ENCODE measurements at places on chromosomes 4 and X.

DNA sequence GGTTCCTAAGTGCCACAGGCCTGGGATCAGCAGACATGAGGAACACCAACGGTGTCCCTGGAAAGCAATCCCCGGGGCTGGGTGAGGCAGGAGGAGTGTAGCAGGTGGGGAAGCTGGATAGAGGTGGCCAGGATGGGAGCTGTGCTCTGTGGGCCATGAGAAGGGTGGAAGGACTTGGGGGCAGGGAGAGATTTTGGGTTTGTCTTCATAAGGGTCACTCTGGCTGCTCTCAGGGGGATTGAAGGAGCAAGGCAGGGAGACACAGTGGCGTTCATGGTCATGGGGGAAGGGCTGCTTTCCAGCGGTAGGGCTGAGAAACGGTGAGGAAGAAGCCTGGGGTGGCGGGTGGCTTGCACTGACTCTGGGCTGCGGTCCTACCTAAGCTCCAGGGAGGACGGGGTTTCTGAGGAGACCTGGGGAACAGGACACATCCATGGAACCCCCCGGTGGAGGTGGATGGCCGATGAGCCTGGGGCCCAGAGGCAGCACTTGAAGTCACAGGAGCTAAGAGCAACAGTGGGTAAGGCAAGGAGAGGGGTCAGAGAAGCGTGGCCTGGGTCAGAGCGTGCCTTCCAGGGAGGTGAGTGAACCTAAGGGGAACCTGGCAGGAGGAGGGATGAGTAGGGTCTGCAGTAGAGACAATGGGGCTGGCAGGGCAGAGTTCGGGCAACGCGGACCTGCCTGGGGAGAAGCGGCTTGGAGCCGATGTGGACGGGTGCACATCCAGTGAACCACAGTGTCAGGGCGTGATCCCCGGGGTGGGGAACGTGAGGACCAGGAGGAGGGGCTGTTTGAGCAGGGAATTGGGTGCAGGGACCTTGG lies 12.4 kb upstream of the CTBP1 start:
- DNase-seq: peak; percentile 88

DNA sequence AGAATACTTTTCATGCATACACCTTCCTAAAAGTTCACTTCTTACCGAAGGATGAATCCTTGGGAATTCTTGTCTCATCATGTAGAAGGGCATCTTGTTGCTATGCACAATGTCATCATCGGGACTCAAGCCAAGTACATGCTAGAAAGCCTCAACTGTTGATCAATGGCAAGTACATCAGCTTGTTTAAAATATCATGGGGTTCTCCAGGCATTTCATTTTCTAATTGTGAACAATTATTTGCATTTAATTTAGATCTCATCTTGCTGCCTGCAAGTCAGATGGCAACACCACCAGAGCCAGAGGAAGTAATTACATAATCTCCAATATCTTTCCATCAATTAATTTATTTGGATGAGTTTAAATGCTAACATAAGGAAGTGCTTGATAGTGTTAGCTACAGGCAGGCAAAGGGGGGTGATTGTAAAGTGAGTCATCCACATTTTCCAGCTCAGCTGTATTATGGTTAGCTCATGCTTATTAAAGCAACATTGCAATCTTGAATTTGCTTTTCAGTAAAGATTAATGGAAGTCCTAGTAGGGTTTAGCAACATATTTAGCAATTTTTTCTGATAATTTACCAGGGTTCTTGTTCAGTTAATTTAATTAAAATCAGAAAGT lies 356.5 kb downstream of the CBLL2 start:
- DNase-seq: no peak

DNA sequence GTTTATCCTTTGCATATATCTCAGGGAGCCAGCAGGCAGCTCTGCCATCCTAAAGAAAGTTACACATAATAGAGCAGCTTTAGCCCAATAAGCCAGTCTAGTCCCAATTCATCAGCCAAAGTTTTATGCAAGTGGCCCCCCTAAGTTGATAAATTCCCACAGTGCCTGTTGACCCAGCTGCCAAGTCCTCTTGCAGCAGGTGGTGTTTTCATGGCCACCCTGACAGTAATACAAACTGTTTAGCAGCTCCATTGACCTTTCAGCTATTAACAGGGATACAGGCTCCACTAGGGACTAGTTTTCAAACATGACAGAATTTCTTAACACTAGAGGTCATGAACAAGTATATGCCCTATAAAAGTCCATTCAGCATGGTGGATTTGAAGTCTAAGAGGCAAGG lies 77.5 kb downstream of the HHIP start:
- DNase-seq: no peak

GRCh38 chr4:165921546-165921945 lies 48.5 kb downstream of the TLL1 start:
- DNase-seq: no peak

GRCh38 chrX:1205681-1206611 lies 6.5 kb downstream of the CRLF2 start:
- DNase-seq: no peak

DNA sequence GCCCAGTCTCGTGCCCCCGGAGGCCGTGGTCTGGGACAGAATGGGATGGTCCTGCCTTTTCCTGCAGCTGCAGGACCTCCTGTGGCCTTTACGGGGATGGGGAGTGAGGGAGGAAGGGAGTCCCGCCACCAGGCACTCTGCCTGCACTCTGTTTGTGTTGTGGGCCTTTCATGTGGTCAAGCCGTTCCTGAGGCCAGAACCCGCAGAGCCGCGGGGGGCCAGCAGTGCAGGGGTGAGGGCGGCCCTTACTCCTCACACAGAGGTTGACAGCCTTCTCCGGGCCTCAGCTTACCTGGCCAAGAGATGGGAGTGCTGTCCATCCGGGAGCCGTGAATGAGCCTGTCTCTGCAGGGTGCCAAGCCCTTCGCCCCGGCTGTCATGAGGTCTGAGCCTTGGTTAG lies 230.7 kb downstream of the AFAP1 start:
- DNase-seq: no peak

DNA sequence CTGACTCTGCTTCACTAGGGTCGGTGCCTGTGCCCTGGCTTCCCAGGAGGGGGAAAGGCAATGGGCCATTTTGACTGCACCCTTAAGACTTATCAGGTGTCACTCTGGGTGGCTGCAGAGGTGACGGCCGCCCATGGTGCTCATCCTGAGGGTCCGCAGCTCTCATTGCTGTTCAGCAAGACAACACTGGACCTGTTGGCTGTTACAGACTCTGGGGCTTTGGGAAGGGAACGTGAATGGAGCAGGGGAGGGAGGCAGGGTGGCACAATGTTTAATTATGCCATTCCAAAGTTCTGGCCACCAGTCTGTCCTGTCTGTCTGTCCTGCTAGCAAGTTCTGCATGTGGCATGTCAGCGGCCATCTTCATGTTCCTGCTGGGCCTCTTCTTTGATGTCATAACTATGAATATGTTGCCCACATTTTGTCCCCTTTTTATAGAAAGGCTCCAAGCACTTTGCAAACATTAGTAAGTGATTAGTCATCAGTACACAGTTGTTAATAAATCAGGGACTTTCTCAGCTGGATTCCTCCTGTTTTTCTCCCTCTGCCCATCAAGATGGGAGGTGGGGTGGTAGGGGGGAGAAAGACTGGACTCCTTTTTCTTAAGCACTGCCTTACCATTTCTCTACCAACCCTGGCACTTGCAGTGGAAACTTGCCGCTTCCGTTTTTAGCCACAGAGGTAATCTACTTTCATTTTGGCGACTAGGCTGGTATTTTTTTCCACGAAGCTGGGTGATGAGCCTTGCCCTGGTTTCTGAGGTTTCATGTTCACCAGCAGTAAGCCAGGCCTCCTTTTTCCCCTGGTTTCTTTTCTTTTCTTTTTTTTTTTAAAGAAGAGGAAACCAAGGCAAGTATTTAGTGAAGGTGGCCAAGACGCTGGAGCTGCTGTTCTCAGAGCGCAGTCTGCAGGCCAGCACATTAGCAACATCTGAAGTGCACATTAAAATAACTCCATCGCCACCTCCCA lies 88.6 kb upstream of the TRIM2 start:
- no peak for DNase-seq

DNA sequence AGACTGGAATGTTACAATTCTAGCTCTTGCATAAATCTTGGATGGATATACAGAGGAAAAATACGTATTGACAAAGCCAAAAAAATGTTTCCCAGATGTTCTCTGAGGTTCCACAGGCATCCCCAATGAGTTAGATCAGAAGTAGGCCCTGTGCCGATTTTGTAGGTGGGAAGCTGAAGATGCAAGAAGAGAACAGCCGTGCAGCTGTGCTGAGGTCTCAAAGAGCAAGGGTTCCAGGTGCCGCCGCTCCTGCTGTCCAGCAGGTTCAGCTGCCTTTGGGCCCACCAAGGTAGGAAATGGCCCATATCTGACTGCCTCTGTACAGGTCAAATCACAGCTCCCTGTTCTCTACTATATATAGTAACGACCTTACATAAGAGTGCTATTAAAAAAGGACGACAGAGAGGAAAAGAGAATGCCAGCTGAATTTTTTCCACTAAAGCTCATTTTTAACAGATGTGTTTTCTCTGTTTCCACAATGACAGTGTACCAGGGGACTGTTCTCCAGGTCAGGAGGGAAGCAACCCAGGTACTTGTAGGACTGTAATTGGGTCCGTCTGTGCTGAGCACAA lies 155.6 kb downstream of the CBR4 start:
- no peak for DNase-seq

- no peak for DNase-seq
Observed at GRCh38 chr4:24796620-24797019, 1.2 kb downstream of the SOD3 start.

GRCh38 chr4:164846566-164846965 lies 30.4 kb upstream of the APELA start:
- no peak for DNase-seq

DNA sequence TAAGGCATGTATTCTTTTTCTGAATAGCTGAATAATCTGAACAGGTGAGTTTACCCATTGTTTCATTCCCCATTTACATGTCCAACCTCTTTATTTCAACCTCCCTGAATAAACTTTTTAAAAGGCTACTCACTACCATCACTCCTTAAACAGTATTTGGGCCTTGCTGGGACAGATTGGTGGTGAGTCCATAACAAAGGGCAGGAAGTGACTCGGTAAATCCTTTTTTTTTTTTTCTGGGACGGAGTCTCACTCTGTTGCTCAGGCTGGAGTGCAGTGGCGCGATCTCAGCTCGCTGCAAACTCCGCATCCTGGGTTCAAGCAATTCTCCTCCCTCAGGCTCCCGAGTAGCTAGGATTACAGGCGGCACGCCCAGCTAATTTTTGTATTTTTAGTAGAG lies 23.4 kb upstream of the SEC24B start:
- no peak for DNase-seq

- DNase-seq: no peak
Observed at GRCh38 chr4:120004054-120004453, 62.6 kb downstream of the MAD2L1 start.

GRCh38 chrX:53294024-53294648 lies 12.8 kb upstream of the IQSEC2 start:
- no peak for DNase-seq

DNA sequence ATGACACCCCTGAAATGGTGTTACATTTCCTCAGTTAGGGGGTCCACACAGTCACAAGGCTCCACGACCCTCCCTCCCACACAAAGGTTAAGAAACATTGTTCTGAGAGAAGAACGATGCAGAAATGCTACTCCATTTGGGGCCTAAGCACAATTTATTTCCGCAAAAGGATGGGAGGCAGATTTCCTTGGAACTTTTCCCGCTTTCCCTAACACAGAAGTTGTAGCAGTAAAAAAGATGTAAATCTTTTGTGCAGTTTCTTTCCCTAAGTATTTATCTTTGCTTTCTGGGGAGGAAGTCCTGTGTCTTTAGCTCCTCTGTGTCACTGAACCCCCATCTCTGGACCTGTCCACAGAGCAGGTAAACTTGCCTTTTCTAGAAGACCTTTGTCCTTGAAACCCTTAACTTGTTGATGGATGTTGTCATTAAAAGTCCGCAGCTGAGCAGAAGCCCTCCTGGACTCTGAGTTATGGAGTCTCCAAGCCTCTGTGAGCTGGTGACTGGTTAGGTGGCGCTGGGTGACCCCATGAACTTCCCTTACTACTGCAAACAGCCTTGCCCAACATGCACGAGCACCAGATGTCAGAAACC lies 67.2 kb upstream of the SHISA3 start:
- no peak for DNase-seq

DNA sequence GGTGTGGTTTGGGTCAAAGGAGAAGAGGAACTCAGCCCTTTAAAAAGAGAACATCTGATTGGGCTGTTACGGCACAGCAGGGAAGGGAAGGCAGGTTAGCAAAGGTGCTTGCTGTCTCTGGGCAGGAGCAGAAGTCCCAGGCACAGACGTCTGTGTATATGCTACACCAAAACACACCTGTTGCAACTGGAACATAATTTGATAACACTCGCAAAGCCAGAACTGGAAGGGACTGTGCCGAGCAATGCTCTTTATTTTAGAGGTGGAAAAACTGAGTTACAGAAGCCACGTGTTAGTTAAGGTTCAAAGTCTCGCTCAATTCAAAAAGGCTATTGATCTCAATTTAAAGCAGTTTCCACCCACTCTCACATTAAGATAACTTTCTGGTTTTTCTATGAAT lies 2.2 kb upstream of the FAM114A1 start:
- DNase-seq: no peak

GRCh38 chr4:73735231-73735630 lies 5.1 kb upstream of the CXCL8 start:
- DNase-seq: no peak

DNA sequence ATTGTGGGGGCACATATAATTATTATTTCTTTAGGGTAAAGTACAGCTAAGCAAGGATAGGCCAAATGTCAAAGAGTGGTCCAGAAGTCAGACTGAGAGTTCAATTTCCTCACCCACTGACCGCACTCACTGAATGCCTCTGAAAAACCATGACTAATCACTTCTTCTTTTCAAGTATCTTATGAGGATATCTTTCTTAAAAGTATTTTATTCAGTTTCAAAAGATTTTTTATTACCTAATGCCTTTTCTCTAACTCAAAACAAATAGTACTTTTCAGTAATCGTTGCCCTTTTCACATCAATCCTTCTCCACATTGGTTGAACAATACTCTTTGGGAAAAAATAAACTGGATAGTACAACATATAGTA lies 61.7 kb upstream of the CAMK2D start:
- DNase-seq: no peak

DNA sequence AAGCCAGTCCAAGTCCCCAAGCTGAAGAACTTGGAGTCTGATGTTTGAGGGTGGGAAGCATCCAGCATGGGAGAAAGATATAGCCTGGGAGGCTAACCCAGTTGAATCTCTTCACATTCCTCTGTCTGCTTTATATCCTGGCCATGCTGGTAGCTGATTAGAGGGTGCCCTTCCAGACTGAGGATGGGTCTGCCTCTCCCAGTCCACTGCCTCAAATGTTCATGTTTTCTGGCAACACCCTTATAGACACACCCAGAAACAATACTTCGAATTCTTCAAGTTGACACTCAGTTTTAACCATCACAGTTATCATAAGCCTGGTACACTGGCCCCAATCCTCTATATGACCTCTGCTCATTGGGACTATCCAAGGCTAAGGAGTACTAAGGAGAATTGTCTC lies 124.1 kb upstream of the WDR1 start:
- no peak for DNase-seq

Measured in chondrocyte (in vitro differentiated cells).